Activated CD4-positive, alpha-beta T cell treated with anti-CD3 and anti-CD28 coated beads, Interleukin-2, amount 10 ng/mL, durations not matched to agents 7 days and 5 days (primary cell): ENCODE measurements at places on chromosomes 7 and 10.

GRCh38 chr10:133536198-133536597 is 9.0 kb downstream of the CYP2E1 start:
- no peak for DNase-seq

DNA sequence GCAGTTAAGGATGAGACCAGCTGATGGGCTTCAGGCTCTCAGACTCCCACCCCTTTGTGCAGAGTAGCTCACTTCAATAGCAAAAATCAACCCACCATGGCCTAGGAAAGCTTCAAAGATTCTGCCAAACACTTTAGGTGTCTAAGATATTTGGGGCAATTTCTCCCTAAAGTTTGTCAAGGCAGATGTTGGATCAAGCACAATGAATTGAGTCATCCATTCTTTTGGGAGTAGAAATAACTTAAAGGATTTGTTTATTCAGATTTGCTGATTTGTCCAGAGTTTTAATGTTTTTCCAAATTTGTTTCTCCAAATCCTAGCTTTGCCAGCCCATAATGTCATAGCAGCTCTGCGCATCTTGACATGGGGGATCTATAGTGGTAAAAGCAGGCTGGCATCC is 855.1 kb downstream of the LRMDA start:
- no peak for DNase-seq

GRCh38 chr10:100186253-100187212 is 704 bp upstream of the ERLIN1 start:
- DNase-seq: peak; percentile 16

DNA sequence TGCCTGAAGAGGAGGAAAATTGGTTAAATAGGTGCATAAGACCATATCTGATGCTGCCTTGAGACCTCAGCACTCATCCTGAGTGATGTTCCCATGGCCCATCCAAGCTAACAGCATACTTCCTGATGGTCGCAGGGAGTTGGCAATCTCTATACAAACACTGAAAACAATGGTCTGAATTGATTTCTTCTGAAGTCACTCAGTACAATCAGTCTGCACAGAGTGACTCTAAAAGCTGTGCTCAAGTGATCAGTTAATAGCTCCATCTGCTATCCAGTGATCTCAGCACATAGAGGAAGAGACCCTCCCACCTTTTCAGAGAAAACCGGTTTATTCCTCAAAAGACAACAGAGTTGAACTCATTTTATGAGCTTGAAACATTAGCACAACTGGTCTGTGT is 3.9 kb downstream of the PPP1R17 start:
- no peak for DNase-seq

DNA sequence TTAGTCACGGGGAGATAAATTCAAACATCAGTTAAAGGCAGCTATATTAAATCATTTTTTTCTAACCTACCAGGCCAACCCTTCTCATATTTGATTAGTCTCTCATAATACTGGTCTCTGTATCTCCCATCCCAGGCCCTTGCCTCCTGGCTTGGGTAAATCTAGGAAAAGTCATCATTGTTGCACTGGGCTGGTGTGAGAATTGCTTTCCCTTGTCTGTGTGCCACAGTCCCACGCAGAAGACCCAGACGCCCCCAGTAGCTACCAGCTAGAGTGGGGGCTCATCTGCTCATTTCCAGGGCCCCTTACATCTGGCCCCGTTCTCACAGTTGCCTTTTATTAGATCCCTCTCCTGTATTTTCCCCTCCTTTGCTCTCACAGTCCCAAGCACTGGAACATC is 67.6 kb upstream of the VIPR2 start:
- DNase-seq: no peak

GRCh38 chr7:76509931-76510877 is at the start of gene UPK3B:
Gene UPK3B, plus strand, starts transcription at chr7:76510552. Its CDS starts 101 bp downstream, at chr7:76510653.
- no peak for DNase-seq

- DNase-seq: no peak
These were observed 72.8 kb downstream of the GNA12 start for GRCh38 chr7:2771274-2771731.
